ENCODE measurements at places on chromosomes 6 and 20.

- DNase-seq: no peak
Observed at GRCh38 chr6:39295611-39296011, 18.6 kb downstream of the KCNK17 start.

DNA sequence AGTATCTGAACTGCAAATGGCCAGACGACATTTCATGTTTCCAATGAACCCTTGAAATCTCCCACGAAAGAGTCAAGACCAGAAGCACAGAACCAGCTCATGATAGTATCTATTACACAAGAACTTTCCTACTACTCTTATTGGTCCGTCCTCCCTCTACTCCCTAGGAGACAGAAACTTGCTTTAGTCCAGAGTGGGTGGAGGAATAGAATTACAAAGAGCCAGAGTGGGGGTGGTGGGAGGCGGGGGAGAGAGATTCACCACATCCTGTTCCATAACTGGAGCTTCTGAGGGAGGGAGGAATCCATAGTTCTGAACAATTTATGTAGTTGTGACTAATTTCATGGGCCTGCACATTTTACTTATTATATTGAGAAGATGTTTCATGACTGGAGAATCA is 18.5 kb upstream of the WFDC10A start:
- DNase-seq: peak; percentile 45

DNA sequence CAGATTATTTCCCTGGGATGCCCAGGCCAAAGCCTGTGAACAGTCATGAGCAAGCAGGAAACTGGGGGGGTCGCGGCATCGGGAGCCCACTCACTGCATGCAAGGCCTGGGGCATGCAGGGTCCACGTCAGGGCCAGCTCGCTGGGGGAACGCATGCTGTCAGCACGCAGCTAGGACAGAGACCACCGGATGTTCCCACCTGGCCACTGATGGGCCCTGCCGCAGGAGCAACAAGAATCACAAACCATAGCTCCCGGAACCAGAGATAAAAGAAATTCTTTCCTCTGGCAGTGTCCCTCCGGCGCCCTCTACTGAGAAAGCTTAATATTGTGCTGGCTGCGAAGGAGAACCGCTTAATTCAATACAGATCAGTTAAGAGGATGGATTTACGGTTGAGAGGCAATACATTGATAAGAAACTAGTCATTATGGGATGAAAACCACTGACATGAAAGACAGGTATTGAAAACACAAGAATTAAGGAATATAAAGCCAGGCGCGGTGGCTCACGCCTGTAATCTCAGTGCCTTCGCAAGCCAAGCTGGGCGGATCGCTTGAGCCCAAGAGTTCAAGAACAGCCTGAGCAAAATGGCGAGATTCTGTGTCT is 32.6 kb downstream of the C6orf15 start:
- DNase-seq: peak; percentile 63

- DNase-seq: no peak
Observed at GRCh38 chr6:139881728-139882211, 507.3 kb upstream of the CITED2 start.

- DNase-seq: no peak
Observed at GRCh38 chr6:15755526-15755925, 92.7 kb upstream of the DTNBP1 start.

- DNase-seq: no peak
Observed at GRCh38 chr6:6712449-6713403, 124.2 kb downstream of the LY86 start.

- DNase-seq: no peak
Observed at GRCh38 chr6:26743157-26743821, 83.7 kb upstream of the ZNF322 start.
